Smooth muscle cell of bladder (primary cell): ENCODE measurements at places on chromosomes 7 and 10. TPM values are rescaled to one million over a fixed set of nuclear protein-coding genes. Genes with fewer than 3 reads are reported as not detected.

The ASB10 gene
- total RNA-seq: not detected in 2 replicates

The PRSS1 gene
- total RNA-seq: not detected in 2 replicates

The SPDYE16 gene
- total RNA-seq: 0.14 TPM in 1 of 2 replicates, not detected in the other

The DNAJC1 gene
- total RNA-seq: 66.7 and 73.5 TPM in 2 replicates

The GARIN1A gene
- total RNA-seq: 0.43 and 0.83 TPM in 2 replicates

The ZMYND11 gene
- 49.1 and 61.0 TPM in 2 replicates for total RNA-seq

The LIPN gene
- not detected in 2 replicates for total RNA-seq

The ZCCHC24 gene
- total RNA-seq: 21.0 and 24.6 TPM in 2 replicates

The CPVL gene
- total RNA-seq: 0.65 and 0.71 TPM in 2 replicates

The LRRC4 gene
- 0.28 and 0.46 TPM in 2 replicates for total RNA-seq

The FAM25A gene
- not detected in 2 replicates for total RNA-seq

The KCNH2 gene
- total RNA-seq: 0.83 and 1.7 TPM in 2 replicates

The TBX20 gene
- total RNA-seq: 4.5 and 4.6 TPM in 2 replicates

The NOBOX gene
- total RNA-seq: not detected in 2 replicates

The TFPI2 gene
- total RNA-seq: 178 and 259 TPM in 2 replicates
